ENCODE measurements at places on chromosomes 5 and 9.

- no peak for DNase-seq
Observed at GRCh38 chr9:5492965-5493678, 17.2 kb upstream of the PDCD1LG2 start.

GRCh38 chr9:125447202-125447802 lies 185.7 kb downstream of the GAPVD1 start:
- DNase-seq = no peak

DNA sequence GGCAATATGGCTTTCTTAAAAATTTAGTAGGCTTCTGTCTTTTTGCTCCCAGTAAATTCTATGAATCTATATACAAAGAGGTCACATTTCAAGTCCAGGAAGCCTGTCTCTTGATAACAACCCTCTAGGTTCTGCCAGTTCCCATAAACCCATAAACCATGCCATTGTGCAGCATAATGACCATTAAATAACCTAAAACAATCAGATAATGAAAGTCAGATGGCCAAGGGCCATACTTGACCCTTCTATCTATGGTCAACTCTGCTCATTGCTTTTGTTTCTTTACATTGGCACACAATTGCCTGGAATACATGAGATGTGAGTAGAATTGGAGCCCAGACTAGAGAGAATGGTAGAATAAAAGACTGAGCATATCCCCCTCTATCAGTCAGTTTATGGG lies 305.4 kb upstream of the KIF2A start:
- no peak for DNase-seq

GRCh38 chr5:148998174-148998797 lies 64.6 kb downstream of the SH3TC2 start:
- no peak for DNase-seq

GRCh38 chr9:80491086-80491696 lies 919.4 kb downstream of the TLE4 start:
- no peak for DNase-seq

- no peak for DNase-seq
Observed at GRCh38 chr5:29378104-29378503, 1815.4 kb upstream of the CDH6 start.

DNA sequence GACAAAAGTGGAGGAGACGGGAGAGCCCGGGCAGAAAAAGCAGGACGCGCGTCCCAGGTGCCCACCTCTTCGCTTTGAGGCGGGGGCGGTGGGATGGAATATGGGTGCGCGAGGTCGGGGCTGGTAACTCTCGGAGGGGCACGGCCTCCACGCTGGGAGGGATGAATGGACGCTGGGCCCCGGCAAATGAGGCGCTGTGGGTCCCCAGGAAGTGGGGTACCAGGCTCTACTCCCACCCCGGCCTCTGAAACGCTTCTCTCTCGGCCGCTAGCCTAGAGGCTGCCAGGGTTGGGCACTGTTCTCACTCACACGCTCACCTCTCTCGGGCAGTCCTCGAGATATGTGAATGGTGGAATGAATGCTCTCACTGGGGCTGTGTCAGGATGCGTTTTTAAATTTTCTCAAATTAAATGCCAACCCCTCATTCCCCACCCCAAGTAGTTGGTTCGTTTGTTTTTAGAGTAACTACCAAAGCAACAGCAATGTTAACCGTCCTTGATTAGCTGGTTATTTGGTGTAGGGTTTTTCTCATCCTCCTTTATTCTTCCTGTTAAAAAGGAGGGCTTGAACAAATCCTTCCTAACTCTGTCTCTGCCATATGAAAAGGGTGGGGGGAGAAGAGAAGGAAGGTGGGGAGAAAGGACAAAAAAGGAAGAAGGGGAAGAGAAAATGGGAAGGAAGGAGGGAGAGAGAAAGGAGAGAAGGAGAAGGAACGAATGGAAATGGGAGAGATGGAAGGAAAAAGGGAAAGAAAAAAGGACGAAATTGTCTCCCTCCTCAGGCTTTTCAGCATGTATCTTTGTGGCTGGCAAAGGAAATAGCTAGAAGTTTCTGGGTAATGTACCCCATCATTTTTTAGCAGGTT lies 1.3 kb upstream of the EBF1 start:
- no peak for DNase-seq

GRCh38 chr5:41325074-41325473 lies 111.7 kb upstream of the C6 start:
- DNase-seq = no peak

- DNase-seq = no peak
Observed at GRCh38 chr5:151679421-151680155, 7.1 kb downstream of the SPARC start.

GRCh38 chr9:134957165-134957944 lies 39.6 kb upstream of the FCN1 start:
- DNase-seq = no peak

GRCh38 chr5:37207802-37208201 lies 41.4 kb downstream of the CPLANE1 start:
- DNase-seq = no peak

GRCh38 chr5:120083851-120084542 lies 380.1 kb upstream of the PRR16 start:
- DNase-seq = no peak

DNA sequence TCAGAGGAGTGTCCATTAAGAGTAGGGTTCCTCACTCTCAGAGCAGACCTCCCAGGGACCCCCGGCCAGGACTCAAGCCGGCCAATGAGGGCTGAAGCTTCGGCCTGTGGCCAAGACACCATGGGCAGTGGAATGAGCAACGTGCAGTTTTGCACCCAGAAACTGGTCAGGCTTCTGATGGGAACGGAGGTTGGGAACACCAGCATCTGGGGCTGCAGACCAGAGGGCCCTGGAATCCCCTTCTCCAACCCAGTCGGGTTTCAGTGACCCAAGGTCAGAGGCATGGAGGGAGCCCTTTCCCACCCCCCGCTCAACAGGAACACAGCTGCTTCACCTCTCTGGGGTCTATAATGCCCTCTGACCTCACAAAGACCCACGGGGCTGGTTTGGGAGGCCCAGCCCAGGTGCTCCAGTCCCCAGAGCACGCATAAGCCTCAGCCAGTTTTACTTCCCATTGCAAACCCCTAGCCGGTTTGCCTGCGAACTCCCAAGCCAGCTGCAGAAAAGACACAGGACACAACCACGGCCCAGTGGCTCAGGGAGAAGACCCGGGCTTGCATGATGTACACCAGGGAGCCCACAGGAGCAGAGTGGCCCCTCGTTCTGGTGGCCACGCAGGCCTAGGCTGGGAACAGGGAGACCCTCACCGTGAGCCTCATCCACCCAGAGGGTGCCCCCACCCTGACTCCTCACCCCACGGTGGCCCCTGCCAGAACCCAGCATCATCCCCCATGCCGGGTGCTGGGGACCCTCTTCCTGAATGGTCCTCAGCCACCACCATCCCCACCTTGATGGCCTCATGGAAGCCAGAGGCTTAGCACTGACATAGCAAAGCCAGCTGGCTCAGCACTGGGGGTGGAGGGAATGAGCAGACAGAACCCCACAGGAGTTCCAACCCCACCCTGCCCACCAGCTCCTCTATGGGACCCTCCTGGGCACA lies 30.6 kb downstream of the VAV2 start:
- DNase-seq = no peak

DNA sequence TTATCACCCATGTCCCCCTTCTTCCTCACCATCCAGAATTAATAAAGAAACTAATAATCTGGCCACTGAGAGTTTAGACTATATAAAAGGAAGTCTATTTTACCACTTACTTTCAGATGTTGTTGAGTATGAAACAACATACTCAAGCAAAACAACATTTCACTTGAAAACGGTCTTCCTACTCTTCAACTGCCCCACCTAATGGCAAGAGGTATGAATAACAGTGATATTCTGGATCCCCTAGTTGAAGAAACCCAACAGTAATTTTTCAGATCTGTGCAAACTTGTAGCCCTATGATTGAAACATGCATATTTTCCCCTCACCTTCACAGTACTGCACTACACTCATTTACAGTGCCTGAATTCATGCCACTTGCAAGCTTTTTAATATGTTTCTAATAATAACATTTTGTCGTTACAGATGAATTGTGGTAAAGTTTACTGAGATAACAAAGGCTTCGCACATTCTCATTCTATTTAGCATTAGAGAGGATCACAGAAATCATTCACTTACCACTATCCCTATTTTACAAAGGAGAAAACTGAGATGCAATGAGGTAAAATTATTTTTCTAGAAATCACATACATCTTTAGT lies 267.9 kb upstream of the PDE4D start:
- DNase-seq = no peak

- no peak for DNase-seq
Observed at GRCh38 chr9:110095161-110095595, 112.8 kb downstream of the C9orf152 start.

DNA sequence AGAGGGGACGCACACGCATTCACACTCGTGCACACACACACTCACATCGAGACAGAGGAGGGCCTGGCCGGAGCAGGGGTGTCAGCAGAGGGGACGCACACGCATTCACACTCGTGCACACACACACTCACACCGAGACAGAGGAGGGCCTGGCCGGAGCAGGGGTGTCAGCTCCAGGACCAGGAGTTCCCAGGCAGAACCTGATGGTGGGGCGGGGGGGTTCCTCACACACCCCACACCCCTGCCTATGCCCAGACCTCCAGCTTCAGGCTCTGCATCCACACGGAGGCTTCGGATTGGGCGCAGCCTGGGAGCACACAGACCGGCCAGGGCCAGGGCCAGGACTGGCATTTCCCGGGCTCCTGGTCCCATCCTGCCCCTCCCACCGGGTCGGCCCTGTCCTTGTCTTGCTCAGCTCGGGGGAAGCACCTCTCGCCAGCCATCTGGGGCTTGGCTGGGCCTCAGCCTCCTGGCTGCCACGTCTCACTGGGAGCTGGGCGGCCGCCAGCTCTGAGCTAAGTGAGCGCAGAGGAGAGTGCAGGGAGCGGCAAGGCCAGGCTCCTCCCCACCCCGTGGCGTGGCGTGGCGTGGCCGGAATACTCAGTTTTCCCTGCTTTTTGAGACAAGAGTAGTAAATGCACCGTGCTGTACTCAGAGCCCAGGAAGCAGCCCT lies 31.3 kb downstream of the ADAMTS2 start:
- DNase-seq = no peak

DNA sequence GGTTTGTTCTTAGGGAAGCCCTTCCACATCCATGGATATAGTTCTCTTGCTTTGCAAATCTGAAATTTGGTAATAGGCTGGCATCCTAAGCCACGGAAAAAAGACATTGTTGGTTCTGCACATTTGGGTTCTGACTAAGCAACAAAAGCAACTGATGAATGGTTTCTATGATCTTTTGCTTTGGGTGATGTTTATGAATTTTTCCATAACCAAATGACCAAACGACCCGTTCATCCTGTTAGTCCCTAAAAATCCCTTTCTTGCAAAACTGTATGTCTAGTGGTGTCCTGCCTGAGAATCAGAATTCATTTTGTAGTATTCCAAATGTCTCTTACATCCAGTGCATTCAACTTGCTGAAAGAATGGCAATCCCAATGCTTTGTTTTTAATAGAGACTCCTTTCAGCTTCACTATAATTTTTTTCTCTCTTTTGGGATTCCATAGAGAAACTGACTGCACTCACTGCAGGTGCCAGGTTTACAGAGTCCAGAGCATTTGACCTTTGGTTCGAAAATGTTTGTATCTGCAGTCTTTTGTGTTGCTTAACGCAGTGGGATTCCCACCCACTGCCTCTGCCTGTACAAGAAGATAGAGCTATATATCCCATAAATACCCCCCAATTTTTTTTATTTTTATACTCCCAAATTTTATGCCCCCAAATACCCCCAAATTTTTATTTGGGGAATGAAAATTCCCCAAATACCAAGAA lies 4.7 kb downstream of the SPTAN1 start:
- no peak for DNase-seq

GRCh38 chr9:97384406-97385262 lies 27.3 kb upstream of the TDRD7 start:
- DNase-seq = no peak

- DNase-seq = no peak
Observed at GRCh38 chr5:126852091-126852571, 75.2 kb downstream of the LMNB1 start.

GRCh38 chr5:151450605-151451004 lies 3.2 kb downstream of the SLC36A1 start:
- no peak for DNase-seq

GRCh38 chr5:122942164-122942914 lies 94.2 kb downstream of the PPIC start:
- no peak for DNase-seq

GRCh38 chr5:122420537-122421236 lies 108.7 kb downstream of the SNCAIP start:
- DNase-seq = no peak

GRCh38 chr5:68376935-68377334 lies 161.4 kb downstream of the PIK3R1 start:
- no peak for DNase-seq

DNA sequence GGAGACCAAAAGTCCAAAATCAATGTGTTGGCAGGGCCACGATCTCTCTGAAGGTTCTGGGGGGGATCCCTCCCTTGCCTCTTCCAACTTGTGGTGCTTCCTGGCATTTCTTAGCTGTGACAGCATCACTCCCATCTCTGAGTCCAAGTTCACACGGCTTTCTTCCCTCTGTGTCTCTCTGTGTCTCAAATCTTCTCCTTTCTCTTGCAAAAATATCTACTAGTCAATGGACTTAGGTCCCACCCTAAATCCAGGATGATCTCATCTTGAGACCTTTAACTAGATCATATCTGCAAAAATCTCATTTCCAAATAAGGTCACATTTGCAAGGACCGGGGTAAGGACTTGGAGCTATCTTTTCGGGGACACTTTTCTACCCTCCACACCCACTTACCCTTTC lies 186.1 kb downstream of the HSD17B3 start:
- no peak for DNase-seq

- no peak for DNase-seq
Observed at GRCh38 chr9:106752581-106752980, 110.4 kb upstream of the ZNF462 start.

GRCh38 chr9:126986506-126986951 lies 71.9 kb downstream of the RALGPS1 start:
- DNase-seq = no peak

- DNase-seq = no peak
Observed at GRCh38 chr9:116020801-116021200, 132.8 kb upstream of the PAPPA start.

DNA sequence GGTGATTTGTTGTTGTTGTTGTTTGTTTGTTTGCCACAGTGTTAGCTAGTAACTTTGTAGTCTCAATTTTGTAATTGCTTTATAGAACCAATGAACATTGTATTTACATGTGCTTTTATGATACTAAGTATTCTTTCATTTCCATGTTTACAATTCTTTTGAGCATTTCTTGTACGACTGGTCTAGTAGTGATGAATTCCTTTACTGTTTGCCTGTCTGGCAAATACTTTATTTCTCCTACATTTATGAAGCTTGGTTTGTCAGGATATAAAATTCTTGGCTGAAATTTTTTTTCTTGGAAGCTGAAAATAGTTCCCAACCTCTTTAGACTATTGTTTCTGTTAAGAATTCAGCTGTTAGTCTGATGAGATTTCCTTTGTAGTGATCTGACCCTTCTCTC lies 55.6 kb upstream of the SNCAIP start:
- no peak for DNase-seq

- DNase-seq = peak; percentile 66
Observed at GRCh38 chr5:116442095-116442534, 132.5 kb downstream of the SEMA6A start.

GRCh38 chr5:172870291-172870714 lies 36.3 kb downstream of the ERGIC1 start:
- DNase-seq = no peak
